ENCODE measurements at places on chromosomes 2 and 18.

DNA sequence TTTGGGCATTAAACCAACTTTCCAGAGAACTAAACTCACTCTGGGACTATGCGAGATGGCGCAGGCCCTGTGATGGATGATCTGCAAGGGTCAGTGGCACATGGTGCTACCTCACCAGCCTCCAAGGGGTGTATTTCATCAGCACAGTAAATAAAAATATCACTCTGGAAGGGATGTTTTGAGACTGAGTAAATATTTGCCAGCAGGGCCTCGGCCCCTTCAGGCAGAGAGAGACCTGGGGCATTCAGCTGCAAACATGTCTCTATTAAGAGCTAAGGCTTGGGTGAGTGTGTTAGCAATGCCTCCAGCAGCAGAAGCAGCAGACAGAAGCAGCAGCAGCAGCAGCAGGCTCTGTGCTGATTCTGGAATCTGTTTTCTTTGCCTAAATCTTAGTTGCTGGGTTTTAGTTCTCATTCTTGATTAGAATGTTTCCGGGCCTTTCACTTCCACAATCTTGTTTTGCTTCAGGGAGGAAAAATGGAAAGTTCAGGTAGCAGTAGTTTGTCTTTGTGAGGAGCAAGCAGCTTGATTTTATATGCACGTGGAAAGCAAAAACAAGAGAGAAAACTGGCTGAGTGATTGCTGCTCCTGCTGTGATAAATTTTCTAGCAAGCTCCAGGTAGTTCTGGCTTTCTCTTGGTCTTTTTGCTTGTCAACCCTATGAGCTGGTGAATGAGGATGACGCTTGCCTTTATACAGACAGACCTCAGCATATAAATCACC, 18.6 kb downstream of the ADCYAP1 start:
- no peak for DNase-seq

- DNase-seq: no peak
Observed at GRCh38 chr2:59461127-59461526, 1092.3 kb downstream of the BCL11A start.

DNA sequence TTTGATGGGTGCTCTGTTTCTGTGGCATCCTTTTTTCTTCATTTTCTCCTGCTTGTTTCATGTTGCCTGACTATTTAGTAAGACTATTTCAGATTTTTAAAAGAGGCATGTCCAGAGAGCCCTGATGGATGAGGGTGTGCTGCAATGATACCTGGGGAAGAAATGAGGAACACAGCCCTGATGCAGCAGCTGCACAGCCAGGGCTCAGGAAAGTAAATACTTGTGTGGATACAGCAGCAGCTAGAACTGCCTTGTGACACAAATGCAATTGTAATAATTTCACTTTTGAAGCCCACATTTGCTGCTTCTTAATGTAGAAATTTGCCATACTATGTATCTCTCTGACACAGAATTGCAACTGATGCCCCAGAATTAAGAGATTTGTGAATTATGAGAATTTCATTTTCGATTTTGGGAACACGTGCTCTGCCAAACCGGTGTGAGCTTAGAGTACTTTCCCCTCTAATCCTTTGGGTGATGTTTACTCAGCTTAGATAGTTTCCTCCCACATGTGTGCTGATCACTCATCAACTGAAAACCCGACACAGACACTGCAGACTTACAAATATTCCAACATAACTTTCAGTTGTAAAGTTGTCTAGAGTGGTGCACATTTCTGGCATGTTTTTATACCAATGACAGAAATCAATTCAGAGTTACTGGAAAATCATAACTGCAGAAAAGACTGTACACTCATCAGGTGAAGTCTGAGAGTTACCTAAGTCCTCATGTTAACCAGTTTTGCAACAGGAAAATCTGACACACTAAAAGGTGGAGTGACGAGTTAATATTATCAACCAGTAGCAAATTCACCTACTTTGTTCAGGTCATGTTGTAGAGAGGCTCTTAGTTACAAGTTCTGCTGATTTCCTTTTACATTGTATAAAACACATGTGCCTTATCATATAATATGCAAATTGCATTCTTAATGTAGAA, 383.4 kb downstream of the CBLN2 start:
- no peak for DNase-seq

DNA sequence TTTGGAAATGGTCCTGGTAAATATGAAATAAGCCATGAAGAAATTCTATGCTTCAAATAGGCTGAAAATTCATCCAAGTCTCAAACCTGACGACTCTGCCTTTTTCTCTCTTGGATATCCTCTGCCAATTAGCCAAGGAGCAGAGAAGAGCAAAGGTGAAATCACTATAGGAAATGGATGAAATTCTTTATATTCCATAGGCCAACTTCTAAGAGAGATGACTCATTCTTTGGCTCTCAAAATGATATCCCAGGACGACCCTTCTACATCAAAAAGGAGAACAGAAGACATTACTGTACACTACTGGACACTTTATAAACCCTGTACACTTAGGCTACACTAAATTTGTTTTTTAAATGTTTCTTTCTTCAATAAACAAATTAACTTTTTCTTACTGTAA, 22.7 kb downstream of the PDE1A start:
- DNase-seq: no peak

- DNase-seq: no peak
Observed at GRCh38 chr2:27667446-27667845, 3.8 kb downstream of the SLC4A1AP start.

DNA sequence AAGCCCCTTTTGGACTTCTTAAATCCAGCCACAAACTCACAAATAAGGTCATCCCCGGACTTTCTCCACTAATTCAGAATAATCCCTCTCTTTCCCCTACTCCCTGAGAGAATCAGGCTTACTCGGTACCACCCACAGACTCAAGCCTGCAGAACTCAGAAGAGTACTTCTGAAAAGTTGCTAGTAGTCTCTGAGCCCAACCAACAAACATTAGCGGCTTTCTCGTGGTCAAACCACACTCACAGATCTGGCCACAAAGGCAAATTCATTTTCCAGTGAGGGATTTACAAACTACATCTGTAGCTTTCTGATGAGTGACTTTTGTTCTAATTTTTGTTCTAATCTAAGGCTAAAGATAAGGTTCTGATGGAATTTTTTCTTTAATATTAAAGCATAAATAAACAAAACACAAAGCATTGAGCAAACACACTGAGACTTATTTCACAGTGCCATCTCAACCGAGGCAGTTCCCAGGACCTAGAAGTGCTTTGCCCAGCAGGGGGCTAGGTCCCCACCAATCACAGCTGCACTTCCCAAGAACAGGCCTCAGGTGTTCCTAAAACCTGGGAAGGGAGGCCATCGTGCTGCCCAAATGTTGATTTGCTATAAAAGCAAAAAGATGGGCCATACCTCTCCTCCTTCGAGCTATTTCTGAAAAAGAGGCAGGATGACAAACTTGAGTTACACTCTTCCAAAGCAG, 110.7 kb downstream of the COLEC12 start:
- peak; percentile 2 for DNase-seq

- no peak for DNase-seq
Observed at GRCh38 chr2:85736456-85737355, 17.1 kb upstream of the ATOH8 start.
